8988T (cell line): ENCODE measurements at places on chromosomes 5 and 9.
A peak's percentile ranks its signal among the peaks of the same experiment; 100 is the strongest.

- no peak for DNase-seq
Measured at GRCh38 chr5:105380126-105380525, 1817.5 kb upstream of the NUDT12 start.

GRCh38 chr5:166251786-166252185 is 2039.7 kb upstream of the WWC1 start:
- DNase-seq = no peak

GRCh38 chr5:143059355-143059754 is 289.2 kb downstream of the ARHGAP26 start:
- no peak for DNase-seq

- DNase-seq = no peak
Measured at GRCh38 chr9:5013374-5013773, 28.3 kb downstream of the JAK2 start.

DNA sequence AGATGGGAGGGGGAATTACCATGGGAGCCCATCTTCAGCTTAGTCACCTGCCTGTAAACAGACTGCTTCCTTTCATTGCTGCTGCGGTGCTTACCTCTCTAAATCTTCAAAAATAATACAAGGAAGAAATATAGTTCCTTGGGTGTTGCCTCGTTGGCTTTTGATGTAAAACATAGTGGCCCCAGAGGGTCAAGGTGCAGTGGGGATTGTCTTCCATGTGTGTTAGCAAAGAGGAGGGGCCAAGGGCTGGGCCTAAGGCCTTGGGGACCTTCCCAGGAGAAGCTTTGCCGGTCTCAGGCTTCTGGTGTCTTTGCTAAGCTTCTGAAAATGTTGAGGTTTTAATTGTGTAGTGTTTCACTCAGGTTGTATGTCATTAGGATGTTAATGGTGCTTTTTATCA is 90.0 kb downstream of the PDE8B start:
- no peak for DNase-seq

DNA sequence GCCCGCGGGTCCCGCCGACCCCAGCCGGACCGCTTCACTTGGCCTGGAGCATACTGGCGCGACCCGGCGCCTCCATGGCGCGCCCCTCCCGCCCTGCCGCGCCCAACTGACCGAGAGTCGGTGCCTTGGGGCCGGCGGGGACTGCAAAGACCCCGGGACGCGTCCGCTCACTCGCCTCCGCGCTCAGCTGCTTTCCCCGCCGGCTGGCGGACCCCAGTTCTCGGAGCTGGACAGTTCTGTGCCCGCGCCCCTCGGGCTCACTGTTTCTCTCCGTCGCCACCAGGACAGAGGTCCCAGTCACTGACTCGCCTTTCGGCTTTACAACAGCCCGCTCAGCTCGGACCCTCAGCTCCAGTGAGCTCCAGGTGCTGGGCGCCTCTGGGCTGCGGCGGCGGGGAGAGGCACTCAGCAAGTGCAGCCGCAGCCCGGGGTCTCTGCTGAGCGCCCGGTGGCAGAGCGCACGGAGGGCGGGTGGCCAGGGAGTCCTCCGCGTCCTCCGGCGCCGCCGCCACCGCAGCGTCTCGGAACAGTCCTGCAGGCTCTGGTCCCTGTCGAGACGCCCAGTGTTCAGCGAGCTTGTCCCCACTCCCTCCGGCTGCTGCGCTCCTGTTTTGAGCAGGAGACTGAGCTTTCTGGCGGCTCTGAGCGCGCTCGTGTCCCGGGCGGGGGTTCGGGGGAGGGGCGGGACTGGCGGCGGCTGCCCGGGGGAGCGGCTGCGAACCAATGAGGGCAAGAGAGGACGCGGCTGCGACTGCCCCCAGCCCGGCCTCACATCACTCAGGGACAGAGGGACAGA is at the start of gene SMIM32:
Gene SMIM32 (minus strand): TSS at position 637 of the 796 bp plus-strand sequence. CDS start 638 bp downstream, outside the sequence.
- DNase-seq = peak; percentile 58

- DNase-seq = no peak
Measured at GRCh38 chr9:126028746-126029145, 281.6 kb downstream of the PBX3 start.

DNA sequence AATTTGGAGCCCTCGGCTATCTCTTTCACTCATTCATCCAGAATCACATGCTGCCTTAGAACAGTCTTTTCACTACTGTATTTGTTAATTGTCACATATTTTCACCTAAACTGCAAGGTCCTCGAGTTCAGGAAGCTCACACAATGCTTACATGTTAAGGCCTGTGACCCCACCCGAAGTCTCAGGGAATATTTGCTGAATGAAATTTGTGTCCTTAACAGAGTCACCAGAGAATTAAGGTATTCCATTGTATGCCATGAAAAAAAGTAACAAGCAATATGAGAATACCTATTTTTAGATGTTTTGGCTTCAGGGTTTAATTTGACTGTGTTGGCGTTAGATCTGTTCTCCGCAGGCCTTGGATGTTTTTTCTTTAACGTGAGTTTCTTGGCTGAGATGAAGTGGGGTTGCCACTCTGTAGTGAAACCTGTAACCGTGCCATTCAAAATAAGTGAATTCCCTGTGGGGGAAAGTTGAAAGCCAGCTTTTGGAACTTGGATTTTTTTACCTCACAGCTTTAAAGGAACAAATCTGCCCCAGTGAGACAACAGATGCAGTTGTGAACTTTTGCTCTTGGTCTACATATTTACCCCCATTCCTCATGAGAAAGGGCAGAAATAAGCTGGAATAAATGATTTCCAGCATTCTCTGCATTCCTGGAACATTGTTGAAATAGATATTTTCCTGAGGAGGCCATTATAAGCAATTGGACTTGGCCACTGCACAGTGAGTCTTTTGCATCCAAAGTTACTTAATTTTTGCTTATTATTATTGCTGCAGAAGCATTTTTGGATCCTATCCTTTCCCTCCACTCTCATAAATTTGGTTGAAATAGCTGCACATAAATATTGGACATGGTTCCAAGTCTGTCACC is 35.9 kb upstream of the FBP1 start:
- no peak for DNase-seq

- no peak for DNase-seq
Measured at GRCh38 chr5:95891499-95891898, 69.0 kb upstream of the GLRX start.

- no peak for DNase-seq
Measured at GRCh38 chr5:150554857-150555256, 46.9 kb downstream of the NDST1 start.

DNA sequence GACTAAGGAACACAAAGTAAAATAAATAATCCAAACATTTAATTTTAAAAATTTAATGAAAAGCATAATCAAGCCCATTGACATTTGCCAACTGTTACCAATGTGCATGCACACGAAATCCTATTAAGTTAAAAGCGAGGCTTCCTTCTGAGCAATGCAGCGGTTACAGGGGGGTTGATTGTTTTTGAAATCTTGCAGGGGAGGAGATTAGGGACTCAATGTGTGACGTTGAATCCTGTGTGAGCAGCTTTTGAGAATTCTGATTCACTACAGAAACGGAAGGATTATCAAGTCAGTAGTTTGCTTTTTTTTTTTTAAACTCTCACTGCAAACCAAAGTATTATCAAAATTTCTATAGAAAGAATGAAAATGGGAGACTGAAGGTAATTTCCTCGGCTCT is 109.5 kb downstream of the PRKACG start:
- DNase-seq = no peak

- DNase-seq = no peak
Measured at GRCh38 chr5:71932131-71932654, 175.1 kb upstream of the MAP1B start.

- DNase-seq = no peak
Measured at GRCh38 chr5:43106290-43106638, 14.4 kb upstream of the ZNF131 start.

- DNase-seq = no peak
Measured at GRCh38 chr5:55896663-55897062, 45.5 kb downstream of the IL31RA start.

- no peak for DNase-seq
Measured at GRCh38 chr5:50580506-50580905, 85.9 kb upstream of the PARP8 start.

DNA sequence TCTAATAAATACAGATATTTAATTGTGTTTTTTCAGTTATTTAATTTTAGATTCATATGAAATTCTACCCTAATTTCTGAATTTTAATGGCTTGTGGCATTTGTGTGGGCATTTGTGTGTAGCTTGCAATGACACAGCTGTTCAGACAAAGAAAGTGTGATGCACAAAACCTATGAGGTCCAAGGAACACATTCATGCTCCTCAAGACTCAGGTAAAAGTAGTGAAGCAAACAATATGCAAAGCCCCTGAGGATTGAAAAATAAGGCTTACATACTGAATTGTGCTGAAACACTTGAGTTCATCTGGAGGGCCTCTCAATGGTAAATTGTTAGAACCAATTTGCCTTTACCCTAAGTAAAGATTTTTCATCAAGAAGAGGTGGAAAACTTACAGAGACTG is 28.1 kb downstream of the IL7R start:
- no peak for DNase-seq

DNA sequence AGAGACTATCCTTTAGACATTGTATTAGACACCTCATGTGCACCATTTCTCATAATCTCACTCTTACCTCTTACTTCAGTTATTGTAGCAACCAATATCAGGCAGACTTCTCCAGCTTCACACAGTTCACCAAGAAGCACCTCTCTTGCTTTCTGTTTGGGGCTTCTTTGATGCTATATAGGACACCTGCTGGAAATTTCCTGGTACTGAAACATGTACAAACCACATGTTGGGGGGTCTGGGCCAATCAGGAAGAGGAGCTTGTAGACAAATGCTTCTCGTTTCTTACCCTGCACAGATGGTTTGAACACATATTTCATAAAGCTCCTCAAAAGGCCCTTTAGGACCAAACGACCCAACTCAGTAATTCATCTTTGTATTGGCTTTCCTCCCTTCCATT is 212.1 kb downstream of the IZUMO3 start:
- DNase-seq = no peak
